T-helper 2 cell treated with Interferon-gamma antibody and Interleukin-4, amounts not matched to agents 5 μg/mL and 100 μg/mL, for 36 hours (primary cell): ENCODE measurements at places on chromosomes 3 and 15.

DNA sequence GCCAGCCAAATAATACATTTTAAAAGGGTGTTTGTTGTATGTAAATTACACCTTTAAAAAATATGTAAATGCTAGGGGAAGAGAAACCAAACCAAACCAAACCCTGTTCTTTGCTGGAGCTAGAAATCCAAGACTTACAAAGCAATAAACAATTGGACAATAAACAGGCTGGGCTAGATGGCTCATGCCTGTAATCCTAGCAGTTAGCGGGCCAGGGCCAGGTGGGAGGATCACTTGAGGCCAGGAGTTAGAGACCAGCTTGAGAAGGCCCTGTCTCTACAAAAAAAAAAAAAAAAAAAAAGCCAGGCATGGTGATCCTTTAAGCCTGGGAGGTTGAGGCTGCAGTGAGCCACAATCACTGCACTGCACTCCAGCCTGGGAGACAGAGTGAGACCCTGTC is 12.5 kb downstream of the STOML1 start:
- no peak for DNase-seq

DNA sequence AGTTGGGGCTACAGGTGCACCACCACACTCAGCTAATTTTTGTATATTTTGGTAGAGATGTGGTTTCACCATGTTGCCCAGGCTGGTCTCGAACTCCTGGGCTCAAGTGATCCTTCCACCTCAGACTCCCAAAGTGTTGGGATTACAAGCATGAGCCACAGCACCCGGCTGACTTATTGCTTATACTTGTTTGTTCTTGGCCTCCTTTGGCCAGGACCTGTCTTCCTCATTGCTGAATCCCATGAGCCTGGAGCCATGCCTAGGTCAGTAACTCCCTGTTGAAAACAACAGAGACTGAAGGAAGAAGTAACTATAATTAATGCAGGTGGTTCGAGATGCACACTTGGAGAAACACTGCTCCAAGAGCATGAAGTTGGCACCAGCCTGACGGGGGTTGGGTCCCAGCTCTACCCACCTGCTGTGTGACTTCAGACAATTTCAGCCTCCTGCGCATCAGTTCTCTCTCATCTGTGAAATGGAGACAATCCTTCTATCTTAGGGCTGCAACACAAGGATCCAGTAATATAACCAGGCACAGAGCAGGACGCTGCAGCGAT is 38.9 kb downstream of the CPN2 start:
- no peak for DNase-seq

GRCh38 chr3:186552408-186553031 is 8.3 kb upstream of the CRYGS start:
- DNase-seq: no peak

GRCh38 chr15:88072598-88073390 is 183.7 kb downstream of the NTRK3 start:
- DNase-seq: no peak

DNA sequence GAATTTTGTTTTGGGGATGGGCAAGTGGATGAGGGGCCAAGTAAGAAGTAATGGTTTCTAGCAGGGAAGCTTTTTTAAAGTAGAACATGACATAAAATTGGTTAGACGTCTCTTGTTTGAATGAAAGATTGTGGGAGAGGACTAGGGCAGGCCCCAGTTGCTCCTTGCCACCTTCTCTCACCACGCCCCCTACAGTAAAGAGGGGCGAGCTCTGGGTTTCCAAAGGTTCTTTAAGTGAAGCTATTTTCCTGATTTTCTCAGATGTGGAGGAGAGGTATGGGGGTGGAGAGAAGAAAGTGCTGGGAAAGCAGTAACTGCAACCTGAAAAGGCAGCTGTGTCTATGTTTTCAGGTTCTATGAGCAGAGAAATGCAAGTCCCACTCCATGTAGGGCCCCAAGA is 32.6 kb upstream of the SKIL start:
- no peak for DNase-seq

- DNase-seq: no peak
Observed at GRCh38 chr3:27633224-27633545, 88.9 kb downstream of the EOMES start.

GRCh38 chr15:62063825-62064635 is 2.7 kb upstream of the C2CD4A start:
- no peak for DNase-seq

GRCh38 chr3:4008205-4008604 is 209.0 kb downstream of the LRRN1 start:
- no peak for DNase-seq

DNA sequence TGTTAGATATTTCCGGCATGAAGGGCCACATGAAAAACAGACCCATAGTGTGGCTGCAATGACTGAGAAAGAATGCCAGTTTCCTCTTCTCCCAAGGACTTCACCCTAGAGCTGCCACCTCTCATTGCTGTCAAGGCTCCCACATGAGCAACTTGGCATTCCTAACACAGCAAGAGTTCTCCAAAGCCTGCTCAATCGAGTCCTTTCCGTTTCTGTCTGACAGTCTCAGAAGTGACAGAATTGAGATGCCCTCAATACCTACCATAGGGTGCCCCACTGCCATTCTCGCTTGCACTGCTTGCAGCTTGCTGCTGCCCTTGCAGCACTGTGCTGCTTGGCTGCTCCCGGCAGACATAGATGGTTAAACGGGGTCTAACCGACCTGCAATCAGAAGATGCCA is 44.3 kb downstream of the UBP1 start:
- no peak for DNase-seq

GRCh38 chr15:68552344-68552743 is 26.4 kb upstream of the CORO2B start:
- no peak for DNase-seq

DNA sequence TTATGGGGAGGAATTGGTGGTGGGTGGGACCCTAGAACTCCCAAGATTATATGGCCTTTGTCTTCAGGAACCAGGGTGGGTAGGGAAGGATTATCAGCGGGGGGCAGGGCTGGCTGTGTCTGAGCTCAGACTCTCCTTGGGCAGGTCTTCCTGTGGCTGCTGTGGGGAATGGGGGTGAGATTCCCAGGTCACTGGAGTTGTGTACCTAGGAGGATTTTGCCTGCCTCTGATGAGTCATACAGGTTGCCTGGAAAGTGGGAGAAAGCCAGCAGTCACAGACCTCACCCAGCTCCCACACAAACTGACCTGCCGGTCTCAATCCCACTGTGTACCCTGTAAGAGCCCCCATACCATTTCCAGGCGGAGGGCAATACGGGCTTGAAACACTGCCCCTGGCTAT is 209.9 kb upstream of the CNTN3 start:
- DNase-seq: no peak
